Fibroblast of skin of scalp (primary cell): ENCODE measurements at places on chromosomes 2 and 18.

- DNase-seq, result no peak
Measured at GRCh38 chr2:68059784-68060525, 2.8 kb downstream of the C1D start.

- DNase-seq, result no peak
Measured at GRCh38 chr2:57893786-57894185, 152.8 kb upstream of the VRK2 start.

DNA sequence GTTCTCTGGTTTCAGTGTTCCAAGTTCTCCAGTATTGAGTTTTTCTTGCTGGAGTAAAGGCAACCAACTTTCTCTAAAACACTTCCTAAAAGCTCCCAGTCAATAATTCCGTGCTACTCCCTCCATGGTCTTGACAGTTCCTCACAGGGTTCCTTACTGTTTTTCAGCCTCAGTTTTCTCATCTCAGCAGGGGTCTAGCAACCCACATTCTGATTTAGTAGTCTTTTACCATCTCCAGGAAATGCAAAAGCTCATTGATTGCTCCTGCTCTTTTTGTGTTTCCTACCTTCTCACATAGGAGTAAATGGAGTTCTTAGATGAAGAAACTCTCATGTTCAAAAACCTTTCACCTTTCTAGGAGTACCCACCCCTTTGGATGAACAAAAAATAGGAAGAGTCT lies 978.8 kb upstream of the POU3F3 start:
- no peak for DNase-seq

DNA sequence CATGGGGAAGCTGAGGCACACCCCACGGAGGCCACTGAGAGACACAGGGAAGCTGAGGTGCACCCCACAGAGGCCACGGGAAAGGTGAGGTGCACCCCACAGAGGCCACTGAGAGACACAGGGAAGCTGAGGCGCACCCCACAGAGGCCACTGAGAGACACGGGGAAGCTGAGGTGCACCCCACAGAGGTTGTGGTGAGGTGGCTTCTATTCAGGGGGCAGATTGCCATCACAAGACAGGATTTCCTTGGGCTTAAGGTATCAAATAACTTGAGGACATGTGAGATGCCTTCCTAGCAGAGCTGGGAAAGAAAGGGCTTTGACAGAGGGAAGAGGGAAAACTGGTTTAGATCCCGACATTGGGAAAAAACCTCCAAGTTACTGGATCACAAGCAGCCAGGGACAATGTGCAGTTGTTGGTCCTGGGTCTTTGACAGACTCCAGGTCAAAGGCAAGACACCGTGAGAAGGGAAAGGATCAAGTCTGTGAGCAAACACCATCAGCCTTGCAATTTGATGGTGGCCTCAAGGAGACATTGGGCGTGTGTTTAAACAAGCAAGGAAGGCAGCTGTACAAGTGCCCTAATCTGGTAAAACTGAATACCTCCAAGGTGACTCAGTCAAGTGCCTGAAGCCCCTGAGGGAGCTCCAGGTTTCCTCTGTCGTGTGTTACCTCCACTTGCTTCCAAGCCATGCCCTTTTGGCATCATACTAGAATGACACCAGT lies 133.2 kb upstream of the EPAS1 start:
- no peak for DNase-seq

- DNase-seq, result peak; percentile 81
Measured at GRCh38 chr2:237421542-237422116, 7.7 kb upstream of the COL6A3 start.

- DNase-seq, result peak; percentile 38
Measured at GRCh38 chr2:30321466-30321865, 90.1 kb downstream of the LBH start.

DNA sequence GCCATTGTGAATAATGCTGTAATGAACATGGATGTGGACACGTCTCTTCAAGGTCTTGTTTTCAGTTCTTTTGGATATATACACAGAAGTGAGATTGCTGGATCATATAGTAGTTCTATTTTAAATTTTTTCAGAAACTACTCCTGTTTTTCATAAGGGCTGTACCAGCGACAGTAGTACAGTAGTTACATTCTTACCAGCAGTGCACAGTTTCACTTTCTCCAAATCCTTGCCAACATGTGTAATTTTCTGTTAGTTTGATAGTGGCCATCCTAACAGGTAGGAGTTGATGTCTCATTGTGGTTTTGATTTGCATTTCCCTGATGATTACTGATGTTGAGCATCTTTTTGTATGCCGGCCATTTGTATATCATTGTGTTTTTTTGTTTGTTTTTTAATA lies 81.7 kb downstream of the EPC2 start:
- no peak for DNase-seq

- DNase-seq, result no peak
Measured at GRCh38 chr18:8435376-8435775, 173.9 kb upstream of the RAB12 start.

- no peak for DNase-seq
Measured at GRCh38 chr2:66559672-66560071, 124.7 kb downstream of the MEIS1 start.

DNA sequence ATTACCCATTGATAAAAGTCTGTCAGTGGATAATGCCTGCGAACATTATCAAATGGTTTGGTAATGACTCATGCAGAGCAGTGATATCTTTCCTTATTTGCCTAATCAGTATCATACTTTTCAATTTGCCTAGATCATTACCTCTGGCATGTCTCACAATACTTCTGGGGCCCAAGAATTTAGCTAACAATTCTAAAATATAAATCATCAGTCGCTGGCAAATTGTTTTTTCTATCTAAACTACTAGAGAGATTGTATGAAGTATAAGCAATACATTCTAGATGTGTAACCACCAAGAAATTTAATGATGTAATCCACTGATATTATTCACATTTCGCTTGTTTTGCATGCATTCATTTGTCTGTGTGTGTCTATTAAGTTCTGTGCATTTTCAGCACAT lies 191.2 kb upstream of the CDH19 start:
- peak; percentile 62 for DNase-seq
